ENCODE measurements at places on chromosomes 7 and 10.

GRCh38 chr10:110355141-110355831 lies 50.6 kb upstream of the SMNDC1 start:
- DNase-seq = no peak

DNA sequence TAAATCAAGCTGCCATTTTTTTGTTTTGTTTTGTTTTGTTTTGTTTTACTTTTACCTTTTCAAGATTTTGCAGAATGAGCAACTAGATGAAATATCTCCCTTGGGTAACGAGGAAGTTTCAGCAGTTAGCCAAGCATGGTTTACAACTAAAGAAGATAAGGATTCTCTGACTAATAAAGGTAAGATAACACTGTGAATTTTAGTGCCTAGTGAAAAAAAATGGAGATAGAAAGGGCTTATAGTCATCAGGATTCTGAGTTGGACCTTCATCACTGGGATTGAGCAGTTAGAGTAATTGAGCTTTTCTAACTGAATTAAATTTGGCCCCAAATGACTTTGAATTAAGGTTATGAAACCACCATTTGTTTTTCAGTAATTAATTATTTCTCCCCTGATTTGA lies 21.2 kb downstream of the DMTF1 start:
- DNase-seq = no peak

- no peak for DNase-seq
These were observed 22.0 kb upstream of the ABCB4 start for GRCh38 chr7:87497482-87497881.

- no peak for DNase-seq
These were observed 775.5 kb downstream of the CNTNAP2 start for GRCh38 chr7:146892151-146892550.

DNA sequence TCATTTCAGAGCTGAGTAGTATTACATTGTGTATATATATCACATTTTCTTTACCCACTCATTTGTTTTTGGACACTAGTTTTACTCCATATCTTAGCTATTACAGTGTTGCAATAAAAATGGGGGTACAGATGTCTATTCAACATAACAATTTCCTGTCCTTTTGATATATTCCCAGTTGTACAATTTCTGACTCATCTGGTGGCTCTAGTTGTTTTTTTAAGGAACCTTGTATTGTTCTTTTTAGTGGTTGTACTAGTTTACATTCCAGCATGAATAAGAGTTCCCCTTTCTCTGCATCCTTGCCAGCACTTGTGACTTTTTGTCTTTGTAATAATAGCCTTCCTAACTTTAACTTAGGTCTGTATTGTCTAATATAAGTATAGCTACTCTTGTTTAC lies 739.9 kb downstream of the XPNPEP1 start:
- DNase-seq = no peak

DNA sequence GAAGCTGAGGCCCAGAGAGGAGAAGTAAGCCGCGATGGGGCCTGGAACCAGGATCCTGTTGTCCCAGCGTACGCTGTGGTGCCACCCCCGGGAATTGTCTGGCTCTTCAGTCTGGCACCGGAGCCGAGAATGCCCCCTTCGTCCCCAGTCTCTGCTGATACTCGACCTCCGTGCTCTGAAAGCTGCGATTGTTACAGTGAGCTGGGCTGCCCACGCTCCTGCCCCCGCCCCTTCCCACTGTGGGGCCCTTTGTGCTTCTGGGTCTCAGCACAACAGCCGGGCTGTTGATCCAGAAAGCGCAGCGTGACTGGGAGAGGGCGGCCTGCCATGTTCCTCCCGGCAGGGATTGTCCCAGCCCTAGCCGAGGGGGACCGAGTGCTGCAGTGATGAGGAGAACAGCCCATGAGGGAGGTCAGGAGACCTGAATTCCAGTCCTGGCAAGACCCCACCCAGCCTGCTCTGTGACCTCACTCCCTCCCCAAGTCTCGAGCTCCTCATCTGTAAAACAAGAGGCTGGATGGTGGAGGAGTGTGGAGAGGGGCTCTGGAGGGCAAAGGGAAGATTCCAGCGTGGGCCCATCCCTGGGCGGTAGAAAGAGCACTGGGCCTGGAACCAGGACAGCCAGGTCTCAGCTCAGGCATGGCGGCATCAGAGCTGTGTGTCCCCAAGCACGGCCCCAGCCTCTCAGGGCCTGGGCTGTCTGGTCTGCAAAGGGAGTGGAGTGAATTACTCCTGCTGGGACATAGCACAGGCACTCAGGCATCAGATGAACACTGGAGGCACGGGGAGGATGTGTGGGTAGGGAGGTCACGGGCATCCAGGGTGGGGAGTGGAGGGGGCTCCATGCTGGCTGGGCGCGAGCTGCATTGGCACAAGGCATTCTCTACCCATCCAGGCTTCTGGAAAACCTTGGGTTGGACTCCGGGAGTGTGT lies 43.6 kb downstream of the TSPAN15 start:
- no peak for DNase-seq

- no peak for DNase-seq
These were observed 465.8 kb upstream of the PCDH15 start for GRCh38 chr10:55266797-55267196.

DNA sequence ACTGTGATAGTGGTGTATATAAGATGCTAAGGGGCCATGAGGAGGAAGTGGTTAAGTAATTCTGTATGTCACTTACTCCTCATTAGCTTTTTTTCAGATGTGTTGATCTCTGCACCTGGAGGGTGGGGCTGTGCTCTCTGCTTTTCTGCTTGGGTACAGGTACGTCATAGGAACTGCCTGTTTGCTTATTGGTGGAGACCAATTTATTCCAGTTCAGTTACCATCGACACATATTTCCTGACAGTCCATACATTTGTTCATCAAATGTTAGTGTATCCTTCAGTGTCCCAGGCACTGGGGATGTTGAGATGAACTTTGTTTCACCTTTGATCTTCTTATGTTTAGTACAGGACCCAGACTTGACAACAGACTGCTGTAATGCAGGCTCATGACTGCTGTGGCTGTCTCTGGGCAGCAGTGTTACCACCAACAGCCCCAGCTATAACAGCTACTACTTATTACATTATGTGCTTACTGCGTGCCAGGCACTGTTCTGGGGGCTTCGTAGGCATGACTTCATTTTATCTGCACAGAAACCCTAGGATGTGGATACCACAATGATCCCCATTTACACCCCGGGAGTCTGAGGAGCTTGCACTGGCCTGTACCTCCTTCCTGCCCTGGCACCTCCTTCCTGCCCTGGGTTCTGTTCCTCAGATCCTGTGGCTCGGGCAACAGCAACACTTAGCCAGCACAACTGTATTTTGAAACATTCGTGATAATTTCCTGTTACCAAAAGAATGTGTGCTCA lies 87.4 kb downstream of the BUB3 start:
- no peak for DNase-seq

DNA sequence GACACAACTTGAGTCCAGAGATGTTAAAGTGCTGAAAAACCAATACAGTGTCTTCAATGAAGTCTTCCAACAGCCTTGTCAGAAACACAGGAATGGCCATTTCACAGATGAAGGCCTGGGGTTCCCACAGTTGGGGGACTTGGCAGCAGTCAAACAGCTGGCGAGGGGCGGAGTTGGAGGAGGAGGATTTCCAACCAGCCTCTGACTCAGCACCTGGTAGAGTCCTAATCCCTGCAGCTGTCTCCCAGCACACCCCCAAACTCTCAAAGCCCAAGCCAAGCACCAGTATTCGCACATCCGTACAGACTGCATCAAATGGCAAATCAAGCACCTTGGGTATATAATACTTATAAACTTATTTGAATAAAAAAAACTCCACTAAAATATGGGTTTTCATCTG lies 28.0 kb downstream of the CTBP2 start:
- DNase-seq = no peak

DNA sequence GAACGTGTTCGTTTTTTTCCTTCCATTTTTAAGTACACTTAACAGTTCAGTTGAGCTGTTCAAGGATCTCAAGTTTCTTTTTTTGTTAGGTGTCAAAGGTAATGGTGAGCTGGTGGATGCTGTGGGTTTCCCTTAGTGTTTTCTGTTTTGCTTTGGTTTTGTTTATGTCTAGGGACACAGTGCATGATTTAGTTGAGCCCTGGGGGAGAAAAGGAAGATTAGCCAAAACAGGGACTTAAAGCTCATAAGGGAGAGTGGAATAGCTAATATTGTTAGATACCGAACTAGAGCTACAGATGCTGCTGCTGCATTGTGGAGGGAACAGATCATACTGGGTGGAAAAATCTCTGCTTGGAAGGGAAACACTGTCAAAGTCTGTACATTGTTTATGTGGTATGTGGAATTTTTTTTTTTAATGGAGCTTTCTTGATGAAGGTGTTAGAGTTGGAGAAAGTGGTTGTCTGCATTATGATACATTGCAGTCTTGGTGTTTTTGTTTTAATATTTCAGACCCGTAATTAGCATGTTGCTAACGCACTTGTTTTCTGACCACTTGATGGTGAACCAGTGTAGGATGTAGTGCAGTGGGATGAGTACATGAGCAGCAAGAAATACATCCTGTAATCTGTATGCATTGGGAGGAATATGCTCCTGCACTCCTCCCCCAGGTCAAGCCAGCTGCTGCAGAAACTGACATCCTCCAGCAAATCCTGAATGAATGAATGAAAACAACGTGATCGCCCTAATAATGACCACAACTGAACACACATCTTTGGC lies 2.1 kb downstream of the GLCCI1 start:
- DNase-seq = peak; percentile 50

DNA sequence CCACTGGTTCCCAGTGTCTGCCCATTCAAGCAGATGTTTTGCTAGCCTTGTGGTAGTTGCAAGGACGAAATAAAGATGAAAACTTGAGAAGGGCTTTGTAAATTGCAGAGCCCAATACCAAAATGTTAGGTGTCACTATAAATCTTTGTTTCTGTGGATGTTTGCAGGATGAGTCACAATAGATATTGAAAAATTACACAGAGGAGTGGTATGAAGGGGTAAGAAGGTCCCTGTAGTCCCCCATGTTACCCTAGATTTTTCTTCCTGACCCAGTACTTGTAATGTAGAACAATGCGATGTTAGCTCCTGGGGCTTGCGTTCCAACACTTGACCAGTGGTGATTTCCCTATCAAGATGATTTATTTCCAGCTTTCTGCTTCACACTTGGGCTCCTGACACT lies 102.6 kb upstream of the LYZL1 start:
- no peak for DNase-seq

All from SK-N-DZ (cell line).